ENCODE measurements at places on chromosomes 4 and X.

DNA sequence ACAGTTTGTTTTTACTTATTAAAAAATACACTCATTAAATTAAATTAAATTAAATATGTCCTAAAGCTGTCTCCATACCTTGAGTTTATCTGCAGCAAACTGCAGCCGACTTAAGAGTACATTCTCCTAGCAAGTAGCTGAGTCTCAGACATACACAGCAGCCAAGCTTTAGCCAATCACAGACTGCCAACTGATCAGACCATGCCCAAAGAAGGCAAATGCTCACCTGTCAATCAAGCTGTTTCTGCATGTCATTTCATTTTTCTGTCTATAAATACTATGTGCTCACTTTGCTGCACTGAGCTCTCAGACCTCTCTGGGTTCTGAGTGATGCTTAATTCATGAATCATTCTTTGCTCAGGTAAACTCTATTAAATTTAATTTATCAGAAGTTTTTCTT is 280.9 kb upstream of the EPHA5 start:
- no peak for DNase-seq

DNA sequence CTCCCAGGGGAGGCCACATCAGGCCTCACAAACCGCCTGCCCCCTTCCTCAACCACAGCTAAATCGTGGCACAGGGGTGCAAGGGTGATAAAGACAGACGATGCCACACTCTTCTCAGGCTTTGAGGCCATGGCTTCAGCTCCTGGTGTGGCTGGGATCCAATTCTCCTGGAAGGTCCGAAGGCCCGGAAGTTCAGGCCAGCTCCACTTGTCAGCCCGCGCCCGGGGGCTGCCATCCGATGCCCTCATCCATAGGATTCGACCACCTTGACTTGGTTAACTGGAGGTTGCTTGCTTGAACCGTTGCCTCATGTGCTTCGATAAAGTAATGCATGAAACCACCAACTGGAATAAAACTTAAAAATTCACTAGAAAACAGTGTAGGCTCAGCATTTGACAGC is 8.2 kb downstream of the TEX13C start:
- DNase-seq = no peak

DNA sequence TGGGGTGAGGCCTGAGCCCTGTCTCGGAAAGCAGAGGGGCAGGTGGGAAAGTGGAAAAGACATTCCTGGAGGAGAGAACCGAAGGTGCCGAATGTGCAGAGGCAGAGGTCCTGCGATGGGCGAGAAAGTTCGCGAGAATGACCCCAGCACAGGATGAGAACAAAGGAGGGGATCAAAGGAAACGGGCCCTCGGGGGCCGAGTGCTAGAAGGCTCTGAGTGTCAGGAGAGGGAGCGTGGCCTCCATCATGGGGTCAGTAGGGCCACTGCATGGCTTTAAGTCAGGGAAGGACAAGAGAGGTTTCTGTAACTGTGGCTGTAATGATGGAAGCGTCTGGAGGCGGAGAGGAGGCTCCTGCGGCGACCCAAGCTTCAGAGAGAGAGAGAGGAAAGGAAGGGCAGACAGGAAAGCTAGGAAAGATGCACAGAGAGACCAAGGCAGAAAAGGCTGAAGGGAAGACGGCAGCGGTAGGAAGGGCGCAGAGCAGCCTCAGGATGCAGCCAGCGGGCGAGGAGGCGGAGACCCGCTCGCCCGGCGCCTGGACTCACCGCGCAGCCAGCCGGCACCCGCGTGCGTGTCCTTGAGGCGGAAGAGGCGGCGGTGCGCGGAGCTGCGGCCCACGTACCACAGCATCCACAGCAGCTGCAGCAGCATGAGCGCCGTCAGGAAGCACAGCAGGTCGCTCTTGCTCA is 669 bp downstream of the OTOP1 start:
- no peak for DNase-seq

- DNase-seq = no peak
These were observed 352.3 kb downstream of the GRXCR1 start for GRCh38 chr4:43244688-43245382.

DNA sequence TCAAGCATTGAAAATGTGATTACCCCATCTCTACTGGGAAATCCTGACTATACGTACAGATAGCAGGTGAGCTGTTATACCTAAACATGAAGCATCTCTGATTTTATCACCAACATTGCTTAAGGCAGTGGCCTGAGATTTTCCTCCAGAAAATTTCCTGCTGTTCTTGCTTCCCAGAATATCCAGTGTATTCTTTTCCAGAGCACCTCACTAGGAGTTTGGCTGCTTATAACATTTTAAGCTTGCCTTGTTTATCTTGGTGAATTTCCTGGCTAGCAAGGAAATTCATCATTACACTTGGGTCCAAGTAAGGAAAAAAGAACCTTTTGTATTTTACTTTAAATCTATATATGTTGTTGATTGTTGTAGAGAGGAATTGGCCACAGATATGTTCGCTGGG is 73.0 kb upstream of the CLCN4 start:
- no peak for DNase-seq

- no peak for DNase-seq
These were observed 4.4 kb downstream of the TASL start for GRCh38 chrX:30573125-30573524.

GRCh38 chr4:79798047-79798446 is 275.0 kb downstream of the ANTXR2 start:
- no peak for DNase-seq

DNA sequence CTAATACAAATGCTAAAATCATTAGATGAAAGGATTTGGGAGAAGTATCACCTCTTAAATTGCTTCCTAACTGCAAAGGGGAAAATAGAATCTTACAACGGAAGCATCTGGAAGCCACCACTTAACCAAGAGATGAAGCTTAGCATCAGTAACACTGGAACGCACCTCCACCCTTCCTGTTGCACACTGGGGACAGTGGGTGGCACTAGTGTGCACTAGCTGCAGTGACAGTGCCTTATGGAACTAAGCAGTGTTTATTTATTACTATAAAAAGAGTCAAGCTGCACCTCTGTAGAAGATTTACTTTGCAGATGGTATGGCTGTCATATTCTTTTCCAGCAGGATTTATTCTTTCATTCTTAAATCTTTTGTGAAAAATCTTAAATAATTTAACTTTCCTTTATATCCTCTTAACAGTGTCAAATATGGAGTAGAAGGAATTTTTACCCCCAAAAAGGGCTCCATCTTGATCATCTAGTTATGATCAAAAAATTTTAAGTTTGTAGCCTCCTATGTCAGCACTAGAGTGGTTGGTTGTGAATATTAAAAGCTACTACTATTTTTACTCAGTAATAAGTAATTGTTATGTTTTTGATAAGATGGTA is 76.7 kb downstream of the SCD5 start:
- peak; percentile 26 for DNase-seq

- no peak for DNase-seq
These were observed 45.2 kb upstream of the DCLK2 start for GRCh38 chr4:150033081-150033480.

DNA sequence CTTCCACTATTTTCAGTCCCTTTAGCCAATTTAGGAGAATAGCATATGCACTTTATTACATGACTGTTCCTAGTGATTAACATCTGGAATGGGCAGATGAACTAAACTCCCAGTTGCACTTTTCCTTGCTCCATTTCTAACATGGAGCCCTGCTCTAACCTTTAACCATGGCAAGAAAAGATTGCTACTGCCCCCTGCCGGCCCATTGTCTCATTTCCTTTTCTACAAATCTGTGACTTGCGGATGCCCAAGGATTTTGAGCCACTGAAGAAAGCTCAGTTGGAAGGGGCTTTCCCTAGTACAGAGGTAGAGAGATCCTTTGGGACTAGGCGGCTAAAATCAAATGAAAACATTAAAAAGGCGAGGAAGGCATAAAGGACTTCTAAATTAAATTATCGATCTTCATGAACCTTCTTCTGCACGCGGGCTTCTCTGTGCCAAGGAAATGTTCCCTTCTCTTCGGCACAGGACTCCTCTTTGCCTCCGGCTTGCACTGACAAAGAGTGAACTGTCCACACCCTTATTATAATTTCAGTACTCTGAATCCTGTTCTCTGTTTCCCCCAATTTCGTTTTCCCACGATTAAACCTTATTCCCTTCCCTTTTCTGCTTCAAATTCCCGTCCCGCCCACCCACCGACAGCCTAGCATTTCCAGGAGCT is 577 bp upstream of the GLRA2 start:
- DNase-seq = no peak

DNA sequence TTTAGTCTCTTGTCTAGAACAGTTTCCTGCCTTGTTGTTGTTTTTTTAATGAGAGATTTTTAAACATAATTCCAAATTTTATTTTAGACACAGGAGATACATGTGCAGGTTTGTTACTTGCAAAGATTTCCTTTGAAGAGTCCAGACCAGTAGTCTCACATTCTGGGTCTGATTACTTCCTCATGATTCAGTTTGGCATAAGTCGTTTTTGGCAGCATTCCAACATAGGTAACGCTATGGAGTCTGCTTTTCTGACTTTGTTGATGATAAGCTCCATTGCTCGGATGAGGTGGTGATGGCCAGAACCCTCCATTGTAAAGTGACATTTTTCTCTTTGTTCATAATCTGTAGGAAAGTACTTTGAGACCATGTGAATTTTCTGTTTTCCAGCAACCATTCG is 74.7 kb downstream of the CLCN4 start:
- DNase-seq = no peak

- DNase-seq = no peak
These were observed 65.3 kb downstream of the NHS start for GRCh38 chrX:17440258-17440657.

GRCh38 chr4:8593264-8594096 is 915 bp downstream of the CPZ start:
- no peak for DNase-seq

DNA sequence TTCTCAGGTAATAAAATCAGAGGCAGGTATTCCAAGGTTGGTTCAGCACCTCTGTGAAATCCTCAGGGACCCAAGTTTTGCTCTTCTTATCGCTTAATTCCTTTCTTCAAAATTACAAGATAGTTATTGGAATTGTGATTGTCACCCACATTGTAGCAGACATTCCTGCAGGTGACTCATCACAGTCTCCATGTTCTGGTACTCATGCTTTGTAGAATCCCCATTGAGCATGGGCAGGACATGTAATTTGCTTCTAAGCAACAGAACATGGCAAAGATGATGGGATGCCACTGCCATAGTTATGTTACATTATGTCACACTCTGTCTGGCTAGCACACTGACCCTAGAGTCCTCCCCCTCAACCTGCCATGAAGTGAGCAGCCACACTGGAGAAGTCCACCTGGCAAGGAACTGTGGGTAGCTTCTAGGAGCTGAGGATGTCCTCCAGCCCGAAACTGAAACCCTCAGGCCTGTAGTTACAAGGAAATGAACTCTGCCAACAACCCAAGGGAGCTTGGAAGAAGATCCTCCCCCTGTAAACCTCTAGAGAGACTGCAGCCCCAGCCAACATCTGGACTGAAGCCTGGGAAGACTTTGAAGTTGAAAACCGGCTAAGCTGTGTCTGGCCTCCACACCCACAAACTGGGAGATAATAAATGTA is 58.3 kb upstream of the GUCY1A1 start:
- no peak for DNase-seq

DNA sequence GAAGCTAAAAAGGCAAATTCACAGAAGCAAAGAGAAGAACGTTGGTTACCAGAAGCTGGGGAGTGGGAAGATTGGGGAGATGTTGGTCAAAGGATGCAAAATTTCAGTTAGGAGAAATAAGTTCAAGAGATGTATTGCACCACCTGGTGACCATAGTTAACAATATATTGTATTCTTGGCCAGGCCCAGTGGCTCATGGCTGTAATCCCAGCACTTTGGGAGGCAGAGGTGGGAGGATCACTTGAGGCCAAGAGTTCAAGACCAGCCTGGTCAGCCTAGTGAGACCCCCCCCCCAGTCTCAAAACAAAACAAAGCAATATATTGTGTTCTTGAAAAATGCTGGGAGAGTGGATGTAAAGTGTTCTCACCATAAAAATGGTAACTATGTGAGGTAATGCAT is 67.9 kb downstream of the TAB3 start:
- DNase-seq = no peak

DNA sequence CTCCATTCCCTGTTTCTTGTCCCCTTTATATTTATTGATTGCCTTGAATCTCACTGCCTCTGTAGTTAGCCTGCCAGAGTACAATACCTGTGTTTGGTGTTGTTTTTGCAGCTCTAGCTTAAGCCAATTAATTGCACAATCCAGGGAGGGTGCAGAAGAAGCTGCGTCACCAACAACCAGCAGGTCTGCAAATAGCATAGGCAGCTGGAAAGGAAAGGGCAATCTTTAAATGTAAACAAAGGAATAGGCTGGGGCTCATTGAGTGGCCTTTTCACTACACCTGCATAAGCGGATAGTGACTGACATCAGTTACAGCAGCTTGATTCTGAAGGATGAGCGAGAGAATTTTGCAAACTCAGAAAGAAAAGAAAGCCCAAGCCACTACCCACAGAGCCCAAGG is 106.8 kb upstream of the RAI2 start:
- DNase-seq = no peak

DNA sequence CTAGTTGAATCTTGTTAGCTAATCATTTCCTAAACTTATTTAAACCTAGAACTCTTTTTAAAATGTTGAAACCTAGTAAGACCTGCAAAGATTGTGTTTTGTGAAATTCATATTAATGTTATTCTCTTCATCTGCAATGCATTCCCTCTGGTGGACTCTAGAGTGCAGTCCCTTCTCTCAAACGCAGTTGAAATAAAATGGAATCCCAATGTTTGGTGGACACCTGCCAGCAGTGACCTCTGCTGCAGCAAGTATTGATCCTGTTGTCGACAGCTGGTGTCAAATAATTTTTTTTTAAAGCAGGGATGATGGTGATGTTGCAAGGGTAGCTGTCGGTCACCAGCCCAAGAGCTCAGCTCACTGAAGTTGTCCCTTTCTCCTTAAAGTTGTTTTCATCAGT is 492.0 kb downstream of the ZIC3 start:
- DNase-seq = no peak

DNA sequence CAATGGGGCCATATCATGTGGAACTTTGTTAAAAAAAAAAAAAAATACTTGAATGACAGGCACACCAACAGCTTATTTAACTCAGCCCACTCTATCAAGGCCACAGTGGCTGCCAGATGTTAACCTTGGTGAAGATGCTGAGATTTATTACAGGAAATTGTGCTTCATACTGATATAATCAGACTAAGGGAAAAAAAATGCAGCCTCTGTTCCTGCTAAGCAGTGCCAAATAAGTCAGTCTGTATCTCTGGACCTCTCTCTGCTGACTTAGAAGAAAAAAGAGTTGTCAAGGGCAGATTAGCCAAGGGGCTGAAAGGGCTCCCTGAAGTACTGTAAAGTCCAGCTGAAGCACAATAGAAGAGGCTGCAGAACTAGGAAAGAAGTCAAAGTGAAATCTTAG is 677.7 kb upstream of the HTR2C start:
- no peak for DNase-seq

- no peak for DNase-seq
These were observed 31.5 kb downstream of the RTL5 start for GRCh38 chrX:72100051-72100755.
